Retinal pigment epithelial cell (primary cell): ENCODE measurements at places on chromosomes 12 and 14.

DNA sequence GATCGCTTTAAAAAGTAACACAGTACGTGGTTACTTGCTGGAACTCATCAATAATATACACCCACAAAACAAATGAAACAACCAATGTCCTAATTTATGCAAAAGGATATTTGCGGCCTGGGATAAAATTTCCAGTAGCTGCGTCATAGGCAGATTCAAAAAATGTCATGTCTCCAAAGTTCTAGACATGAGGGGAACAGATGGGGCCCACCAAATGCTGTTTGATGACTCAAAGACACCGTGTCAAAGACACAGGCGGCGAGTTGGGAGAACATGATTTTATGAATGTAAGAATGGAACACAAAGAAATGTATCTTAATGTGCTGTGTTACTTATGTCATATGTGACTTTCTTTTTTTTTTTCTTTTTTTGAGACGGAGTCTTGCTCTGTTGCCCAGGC lies 34.3 kb upstream of the NCOR2 start:
- no peak for DNase-seq

DNA sequence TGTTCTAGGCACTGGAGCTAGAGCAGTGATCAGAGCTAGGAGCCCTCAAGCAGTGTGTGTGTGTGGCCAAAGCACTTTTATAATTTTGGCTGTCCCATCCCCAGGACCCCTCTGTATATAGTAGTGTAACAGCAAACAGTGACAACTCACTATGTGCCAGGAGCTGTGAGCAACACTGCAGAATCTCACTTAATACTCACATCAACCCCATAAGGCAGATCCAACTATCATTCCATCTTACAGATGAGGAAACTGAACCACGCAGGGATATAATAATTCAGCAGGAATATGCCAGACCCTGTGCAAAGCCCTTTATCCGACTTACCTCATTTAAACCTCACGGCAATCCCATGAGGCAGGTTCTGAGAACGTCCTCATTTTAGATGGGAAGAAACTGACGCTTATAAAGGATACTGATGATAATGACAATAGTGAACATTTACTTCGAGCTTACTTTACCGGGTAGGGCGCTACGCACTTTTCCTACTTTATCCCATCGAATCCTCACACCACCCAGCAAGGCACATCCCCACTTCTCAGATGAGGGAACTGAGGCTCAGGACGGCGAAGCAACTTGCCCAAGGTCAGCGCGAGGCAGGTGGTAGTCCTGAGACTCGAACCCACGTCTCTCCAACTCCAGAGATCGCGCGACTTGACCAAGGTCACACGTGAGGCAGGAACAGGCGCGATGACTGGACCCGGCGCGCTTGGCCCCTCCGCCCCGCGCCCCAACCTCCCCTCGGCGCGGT lies 687 bp downstream of the RAB35 start:
- DNase-seq = no peak

DNA sequence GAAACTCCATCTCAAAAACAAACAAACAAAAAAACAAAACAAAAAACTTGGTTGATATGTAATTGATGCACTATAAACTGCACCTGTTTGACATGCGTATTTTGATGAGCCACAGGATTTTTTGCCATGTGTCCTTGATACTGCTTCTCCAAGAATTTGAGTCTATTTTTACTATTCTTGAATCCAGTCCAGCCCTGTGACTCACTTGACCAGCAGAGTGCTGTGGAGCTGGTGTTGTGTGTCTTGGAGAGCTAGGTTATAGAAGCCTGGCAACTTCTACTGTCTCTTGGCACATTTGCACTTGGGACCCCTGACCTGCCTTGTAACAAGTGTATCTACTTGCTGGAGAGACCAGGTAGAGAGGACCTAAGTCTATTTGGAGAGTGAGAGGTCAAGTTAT lies 52.0 kb downstream of the KLRG1 start:
- DNase-seq = no peak

DNA sequence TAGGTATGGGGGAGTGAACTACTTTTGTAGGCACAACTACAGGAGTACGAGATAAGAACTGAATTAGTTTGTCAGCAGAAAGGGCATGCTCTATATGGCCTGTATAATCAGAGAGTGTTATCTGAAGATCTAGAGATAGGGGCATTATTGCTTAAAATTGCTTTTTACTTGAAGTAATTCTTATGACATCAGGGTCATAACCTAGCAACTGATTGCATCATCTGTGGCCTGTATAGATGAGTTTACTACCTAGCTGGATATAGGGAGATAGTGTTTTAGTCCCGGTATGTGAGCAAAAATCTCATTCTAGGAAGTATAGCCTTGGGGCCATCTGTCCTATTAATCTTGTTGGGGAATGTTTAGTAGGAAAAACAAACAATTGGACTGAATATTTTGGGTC lies 142.7 kb downstream of the TMEM117 start:
- DNase-seq = no peak

- DNase-seq = no peak
These were observed 209.3 kb upstream of the PPFIA2 start for GRCh38 chr12:81968421-81968820.

GRCh38 chr12:49626169-49626835 lies 2.9 kb downstream of the PRPF40B start:
- DNase-seq = no peak

- DNase-seq = no peak
These were observed 791.5 kb downstream of the MED13L start for GRCh38 chr12:115485967-115486366.

DNA sequence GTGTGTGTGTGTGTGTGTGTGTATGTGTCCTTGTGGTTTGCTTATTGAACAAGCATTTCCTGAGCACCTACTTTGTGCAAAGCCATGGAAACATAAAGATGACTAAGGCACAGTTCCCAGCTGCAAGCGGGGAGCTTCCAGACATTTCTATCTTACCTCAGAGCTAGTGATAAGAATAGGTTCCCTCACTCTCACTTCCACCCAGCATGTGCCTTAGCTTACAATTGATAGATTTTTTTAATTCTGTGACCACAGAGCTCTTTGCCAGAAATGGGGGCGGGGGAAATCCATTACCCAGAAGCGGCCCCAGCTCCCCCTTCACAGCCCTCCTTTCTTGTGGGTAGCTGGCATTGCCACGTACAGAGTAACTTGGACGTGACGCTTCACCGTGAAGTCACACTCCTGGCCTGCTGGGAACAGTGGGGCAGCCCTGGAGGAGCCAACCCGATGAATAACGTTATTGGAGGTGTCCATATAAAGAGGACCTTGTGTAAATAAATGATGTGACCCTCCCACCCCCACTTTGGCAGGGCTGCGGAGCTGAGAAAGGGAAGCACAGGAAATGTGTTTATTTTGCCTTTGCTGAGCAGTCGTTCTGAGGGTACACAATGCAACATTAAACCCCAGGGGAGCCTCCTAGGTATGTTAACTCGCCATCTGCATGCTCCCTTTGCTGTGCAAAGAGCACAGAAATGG lies 238.9 kb downstream of the CHST11 start:
- DNase-seq = no peak

DNA sequence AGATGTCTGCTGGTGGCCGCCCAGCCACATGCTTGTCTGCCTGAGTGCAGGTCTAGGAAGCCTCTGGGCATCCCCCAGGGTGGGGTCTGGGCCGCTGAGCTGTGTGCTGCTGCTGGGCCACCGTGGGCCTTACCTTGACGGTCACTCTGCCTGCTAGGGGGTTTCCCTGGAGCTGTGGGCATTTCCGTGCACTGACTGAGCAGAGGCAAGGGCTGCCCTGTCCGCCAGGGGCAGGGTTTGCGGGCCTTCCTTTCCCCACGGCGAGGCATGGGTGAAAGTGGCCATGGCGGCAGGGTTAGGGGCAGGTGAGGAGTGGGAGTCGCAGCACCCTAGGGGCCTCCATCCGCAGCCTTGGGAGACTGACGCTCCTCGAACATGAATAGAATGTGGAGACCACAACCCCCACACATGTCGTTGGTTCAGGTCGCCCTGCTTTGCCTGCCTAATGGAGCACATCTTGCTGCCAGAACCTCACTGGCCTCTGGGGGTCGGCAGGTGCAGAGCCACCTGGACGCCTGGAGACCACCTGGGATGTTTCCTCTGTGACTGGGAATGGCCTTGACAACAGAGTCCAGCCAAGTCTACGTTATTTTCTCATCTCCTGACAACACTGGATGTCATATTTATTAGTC lies 2.5 kb downstream of the ZBTB42 start:
- no peak for DNase-seq

GRCh38 chr14:60363275-60363674 lies 114.3 kb downstream of the PPM1A start:
- no peak for DNase-seq

GRCh38 chr14:55850825-55851241 lies 267.4 kb upstream of the PELI2 start:
- peak; percentile 67 for DNase-seq

- no peak for DNase-seq
These were observed 9.0 kb downstream of the LRTM2 start for GRCh38 chr12:1829306-1829900.

- DNase-seq = peak; percentile 84
These were observed 213.7 kb upstream of the NPAS3 start for GRCh38 chr14:32724867-32725471.

DNA sequence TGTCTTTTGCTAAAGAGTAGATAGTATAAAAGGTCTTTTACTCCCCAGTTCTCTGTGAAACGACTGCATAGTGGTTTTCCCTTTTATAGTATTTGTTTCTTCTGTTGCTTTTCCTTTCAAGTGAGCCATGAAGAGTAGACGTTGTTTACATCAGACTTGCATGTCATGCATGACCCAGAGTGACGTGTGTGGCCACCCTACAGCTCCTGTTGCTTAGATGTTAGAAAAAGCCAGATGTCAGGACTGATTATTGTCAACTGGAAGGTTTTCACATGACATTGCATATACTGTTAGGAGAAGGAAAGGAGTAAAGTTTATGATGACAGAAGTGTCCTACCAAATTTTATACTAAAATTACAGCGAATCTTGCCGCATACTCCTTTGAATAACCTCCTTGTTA lies 1.3 kb upstream of the RD3L start:
- DNase-seq = no peak

GRCh38 chr12:106120519-106121105 lies 18.1 kb downstream of the NUAK1 start:
- DNase-seq = no peak

DNA sequence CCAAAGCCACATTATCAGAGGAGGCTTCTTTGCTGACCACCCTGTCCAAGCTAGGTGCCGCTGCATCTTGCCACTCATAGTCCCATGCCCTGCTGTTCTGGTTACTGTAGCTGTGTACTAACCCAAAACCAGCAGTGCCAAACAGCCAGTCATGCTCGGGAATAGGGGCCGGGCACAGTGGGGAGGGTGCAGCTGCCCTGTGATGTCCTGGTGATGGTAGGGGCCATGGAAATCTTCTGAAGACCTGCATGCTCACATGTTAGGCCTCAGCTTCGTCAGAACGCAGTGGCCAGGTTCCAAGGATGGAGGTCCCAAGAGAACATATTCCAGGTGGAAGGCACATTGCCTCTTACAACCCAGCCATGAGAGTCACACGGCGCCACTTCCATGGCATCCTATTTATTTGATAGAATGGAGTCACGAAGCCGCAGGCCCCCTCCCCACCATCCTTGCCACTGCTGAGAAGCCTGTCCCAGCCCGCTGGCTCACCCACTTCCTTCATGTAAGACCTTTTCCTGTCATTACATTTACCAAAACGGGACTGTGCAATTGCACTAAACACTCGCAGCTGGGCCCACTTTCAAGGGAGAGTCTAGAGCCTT lies 48.5 kb downstream of the FAM222A start:
- no peak for DNase-seq

DNA sequence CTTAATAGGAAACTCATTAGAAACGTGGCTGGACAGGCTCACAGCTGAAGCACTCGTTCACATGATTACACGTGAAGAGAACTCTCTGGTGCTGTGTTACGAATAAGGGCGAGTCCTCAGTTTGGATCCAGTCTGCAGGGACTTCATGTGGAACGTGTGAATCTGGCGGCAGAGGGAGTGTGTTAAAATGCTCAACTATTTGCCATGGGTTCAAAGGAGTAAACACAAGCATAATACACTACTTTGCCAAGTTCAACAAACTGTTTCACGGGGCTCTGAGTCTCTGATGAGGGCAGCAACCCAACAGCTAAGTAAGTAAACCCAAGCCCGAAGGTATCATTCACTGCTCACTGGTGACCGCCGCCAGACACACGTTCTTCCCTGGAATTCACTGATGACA lies 42.4 kb downstream of the NUAK1 start:
- DNase-seq = no peak

DNA sequence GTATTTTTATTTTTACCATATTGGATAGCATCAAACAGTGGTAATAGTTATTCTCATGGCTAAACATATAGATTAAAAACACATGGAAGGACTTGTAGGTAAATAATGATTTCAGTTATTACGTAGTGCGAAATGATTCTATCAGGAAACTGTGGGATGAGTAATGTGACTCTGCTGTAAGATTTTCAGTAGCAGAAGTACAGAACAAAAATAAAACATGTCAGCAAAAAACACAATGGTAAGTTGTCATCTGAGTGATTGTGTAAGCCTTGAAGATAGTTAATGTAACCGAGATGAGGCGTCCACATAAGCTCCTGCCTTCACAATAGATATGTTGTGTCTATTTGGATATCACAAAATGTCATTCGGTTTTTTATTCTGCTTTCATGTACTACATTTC lies 99.8 kb downstream of the BORCS5 start:
- DNase-seq = no peak

DNA sequence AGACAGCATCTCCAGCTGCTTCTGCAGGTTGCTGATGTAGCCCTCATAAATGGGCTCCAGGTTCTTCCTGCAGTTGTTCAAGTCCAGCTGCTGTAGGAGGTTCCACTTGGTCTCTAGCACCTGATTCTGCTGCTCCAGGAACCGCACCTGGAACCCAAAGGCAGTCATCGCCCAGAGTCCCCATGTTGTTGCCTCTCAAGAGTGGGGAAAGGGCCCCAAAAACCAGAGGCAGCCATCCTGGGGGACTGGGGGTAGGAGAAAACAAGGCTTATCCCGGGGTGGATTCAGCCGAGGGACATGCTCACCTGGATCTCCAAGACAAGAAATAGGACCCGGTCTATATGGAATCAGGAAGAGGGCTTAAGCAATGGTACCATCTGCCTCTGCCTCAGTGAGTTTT lies 2.3 kb downstream of the KRT72 start:
- no peak for DNase-seq

- DNase-seq = no peak
These were observed 112.1 kb downstream of the TTC7B start for GRCh38 chr14:90703841-90704737.

- DNase-seq = no peak
These were observed 30.9 kb downstream of the SPPL3 start for GRCh38 chr12:120873226-120873625.

DNA sequence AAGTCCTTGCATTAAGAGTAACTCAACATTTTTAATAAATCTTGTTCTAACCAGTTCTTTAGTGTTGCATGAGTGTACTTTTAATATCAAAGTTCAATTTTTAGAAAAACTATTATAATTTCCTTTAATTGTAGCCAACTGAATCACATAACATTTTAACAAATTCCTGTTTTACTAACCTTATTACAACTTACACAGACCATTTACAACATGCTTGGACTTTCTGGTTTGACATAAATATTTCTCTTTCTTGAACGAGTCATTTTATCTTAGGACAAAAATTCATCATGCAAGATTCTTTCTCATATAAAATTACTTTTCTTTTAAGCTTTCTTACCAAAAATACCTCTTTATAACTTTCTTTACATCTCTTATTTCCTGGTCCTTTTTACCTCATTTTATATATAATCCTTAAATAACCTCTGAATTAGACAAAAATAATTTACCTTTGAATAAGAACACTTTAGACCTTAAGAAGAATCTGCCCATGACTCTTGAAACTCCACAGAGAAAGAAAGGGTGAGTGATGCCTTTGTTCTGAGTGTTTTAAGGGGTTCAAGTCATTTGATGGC lies 3.9 kb downstream of the SLCO1A2 start:
- no peak for DNase-seq
